NCI-H1930 (cell line): ENCODE measurements at places on chromosomes 11 and 22.

- DNase-seq = peak; percentile 29
These were observed 69.2 kb downstream of the SCUBE1 start for GRCh38 chr22:43273902-43274484.

- peak; percentile 52 for DNase-seq
These were observed 1.6 kb upstream of the PHLDA2 start for GRCh38 chr11:2930704-2931419.

GRCh38 chr11:119728211-119728626 is 781 bp downstream of the NECTIN1 start:
- no peak for DNase-seq

DNA sequence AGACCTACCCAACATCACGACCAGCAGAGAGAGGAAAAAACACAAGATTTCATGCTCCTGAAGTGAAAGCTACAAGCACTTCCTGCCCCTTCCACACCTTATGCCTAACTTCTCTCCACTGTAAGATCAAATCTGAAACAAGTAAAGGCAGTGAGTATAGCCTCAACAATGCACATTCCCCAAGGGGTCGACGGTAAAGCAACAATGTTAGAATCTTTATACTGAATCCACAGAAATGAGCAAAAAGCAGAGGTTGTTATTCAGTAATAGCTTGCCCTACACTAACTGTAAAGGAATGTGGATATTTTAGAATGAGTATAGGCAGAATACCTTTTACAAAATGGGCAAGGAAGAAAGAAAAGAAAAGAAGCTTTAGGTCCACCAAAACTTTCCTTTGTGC is 15.6 kb downstream of the ARFGAP3 start:
- DNase-seq = no peak

GRCh38 chr22:48475661-48476345 is 1351.9 kb downstream of the BRD1 start:
- no peak for DNase-seq

- no peak for DNase-seq
These were observed 3.5 kb downstream of the DGCR6L start for GRCh38 chr22:20316217-20316843.

DNA sequence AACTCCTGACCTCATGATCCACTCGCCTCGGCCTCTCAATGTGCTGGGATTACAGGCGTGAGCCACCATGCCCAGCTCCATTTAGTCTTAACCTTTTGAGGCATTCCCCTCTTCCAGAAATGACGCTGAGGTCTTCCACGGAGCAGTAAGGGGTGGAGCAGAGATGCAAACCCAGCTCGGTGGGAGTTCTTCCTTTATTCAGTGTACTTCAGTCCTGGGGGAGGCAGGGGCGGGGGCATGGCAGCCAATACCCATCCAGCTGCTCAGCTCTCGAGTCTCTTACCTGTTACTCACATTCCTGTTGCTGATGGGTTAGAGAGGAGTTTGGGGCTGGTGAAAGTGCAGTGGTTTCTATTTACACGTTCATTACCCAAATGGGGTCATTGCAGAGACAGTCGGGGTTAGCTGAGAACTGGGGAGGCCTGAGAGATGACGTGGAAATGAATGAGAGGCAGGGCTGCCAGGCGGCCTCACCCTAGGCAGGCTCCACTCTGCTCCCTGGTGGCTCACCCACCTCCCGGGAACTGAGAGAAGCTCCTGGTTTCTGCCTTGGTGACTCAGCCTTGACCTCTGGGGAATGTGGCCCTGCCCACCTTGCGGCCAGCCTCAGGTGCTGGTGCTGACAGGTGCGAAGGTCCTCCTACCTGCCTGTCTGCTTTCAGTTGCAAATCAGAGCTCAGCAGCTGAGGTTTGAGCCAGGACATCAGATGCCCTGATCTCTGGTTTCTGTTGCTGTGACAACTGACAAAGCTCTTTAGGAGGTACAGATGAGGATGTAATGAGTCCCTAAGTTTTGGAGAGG is 13.4 kb upstream of the ST14 start:
- no peak for DNase-seq

DNA sequence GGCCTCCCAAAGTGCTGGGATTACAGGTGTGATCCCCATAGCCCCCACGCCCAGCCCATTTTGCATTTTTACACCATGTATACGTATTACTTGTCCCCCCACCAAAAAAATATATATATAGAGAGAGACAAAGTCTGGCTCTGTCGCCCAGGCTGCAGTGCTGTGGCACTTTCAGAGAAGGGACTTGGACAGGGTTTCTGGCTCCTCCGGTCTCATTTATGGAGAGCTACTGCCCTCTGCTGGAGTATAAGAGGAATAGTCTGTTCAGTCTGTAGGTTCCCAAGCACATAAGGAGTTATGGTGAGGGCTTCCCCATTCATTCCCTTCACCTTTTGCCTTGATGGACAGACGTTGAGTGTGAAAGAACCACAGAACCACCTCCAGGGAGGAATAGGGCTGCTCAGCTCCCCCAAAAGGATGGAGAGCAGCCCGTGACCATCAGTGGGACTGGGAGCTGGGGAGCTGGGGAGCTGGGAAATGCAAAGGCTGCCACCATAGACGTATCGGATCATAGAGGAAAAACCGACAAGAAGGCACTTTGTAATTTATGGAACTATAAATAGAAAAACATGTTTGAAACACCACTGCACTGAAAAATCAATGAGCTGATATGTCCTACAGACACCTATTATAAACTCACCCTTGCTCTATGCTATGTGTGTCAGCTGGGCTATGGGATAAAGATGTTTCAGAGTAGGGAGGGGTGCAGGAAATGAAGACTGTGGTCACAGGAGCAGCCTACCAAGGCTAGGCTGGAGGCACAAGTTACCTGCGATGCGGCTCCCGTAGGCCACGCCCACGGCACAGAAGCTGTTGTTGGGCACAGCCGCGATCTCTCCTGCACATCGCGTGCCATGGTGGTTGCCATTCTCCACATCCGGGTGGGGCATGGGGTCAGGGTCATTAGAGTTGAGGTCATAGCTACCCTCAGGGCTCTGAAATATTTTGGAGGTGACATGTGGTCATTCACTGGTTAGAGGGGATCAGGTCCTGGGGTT is 5.2 kb downstream of the PCSK7 start:
- DNase-seq = peak; percentile 59

DNA sequence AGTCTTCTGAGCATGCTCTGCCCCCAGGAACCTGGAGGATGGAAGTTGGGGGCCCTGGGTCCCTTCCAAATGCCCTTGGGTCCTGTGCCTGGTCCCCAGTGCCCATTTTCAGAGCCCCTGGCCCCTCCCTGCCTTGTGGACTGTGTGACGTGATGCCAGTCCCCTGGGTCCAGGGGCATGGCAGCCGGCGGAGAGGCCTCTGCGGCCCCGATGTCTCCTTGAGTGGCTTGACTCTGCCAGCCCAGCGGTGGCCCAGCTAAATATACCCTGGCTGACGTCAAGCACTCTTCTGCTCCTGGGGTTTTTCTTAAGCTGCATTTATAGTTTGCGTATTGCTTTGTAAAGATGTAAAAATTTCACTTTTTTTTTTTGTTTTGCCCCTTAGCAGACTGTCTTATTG is 35.2 kb upstream of the PARVG start:
- no peak for DNase-seq
